ENCODE measurements at places on chromosomes 6 and 20. TPM values are rescaled to one million over a fixed set of nuclear protein-coding genes. Genes with fewer than 3 reads are reported as not detected.

- H3K4me1 ChIP-seq: peaks cover 5% of the 10 kb centered on the region
- DNase-seq: no peak
- no peak overlapping the region for H3K4me3 ChIP-seq
- no peak overlapping the region for H3K27ac ChIP-seq
- H3K27me3 ChIP-seq: no peaks in the 10 kb centered on the region
Measured at GRCh38 chr6:163398815-163399214, 15.7 kb upstream of the QKI start.

DNA sequence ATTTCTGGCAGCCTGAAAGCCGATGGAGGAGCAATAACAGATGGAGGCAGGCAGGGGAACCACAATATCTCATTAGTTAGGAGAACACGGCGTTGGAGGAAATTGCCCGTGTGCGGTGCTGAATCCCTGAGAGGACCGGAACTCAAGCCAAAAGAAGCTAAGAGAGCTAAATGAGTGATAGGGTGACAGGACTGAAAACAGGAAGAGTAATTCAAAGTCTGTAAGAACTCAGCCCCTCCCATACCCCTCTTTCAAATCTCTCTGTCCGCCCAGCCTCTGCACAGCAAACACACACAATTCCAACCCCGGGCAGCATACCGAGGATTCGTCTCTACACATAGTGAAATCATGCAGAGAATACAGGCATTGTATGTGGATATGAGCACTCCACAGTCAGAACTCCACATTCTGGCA lies 2.6 kb upstream of the IPCEF1 start:
- H3K27me3 ChIP-seq: no peaks in the 10 kb centered on the region
- no peaks in the 10 kb centered on the region for H3K36me3 ChIP-seq
- no peak for DNase-seq
- H3K4me1 ChIP-seq: peaks cover 3% of the 10 kb centered on the region

DNA sequence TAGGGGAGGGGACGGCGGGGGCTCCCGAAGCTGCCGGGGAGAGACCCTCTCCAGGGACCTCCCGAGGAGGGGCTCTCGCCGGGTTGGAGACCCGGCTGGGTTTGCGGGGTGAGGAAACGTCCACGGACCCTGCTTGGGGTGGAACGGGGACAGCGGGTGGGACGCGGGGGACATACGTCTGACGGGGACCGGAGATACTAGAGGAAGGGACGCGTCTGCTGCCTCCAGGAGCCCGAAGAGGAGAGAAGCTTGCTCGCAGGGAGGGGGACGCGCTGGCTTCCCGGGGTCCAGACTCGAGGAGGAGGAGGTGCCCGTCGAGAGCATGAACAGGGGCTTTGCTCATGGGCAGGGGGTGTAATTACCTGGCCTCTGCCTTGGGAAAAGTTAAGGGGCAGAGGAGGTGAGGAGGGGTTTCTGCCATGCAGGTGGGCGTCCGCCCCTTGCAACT lies 593 bp downstream of the DNMT3B start:
- H3K36me3 ChIP-seq: no peaks in the 10 kb centered on the region
- peaks cover 14% of the 10 kb centered on the region for H3K4me1 ChIP-seq
- H3K4me3 ChIP-seq: peak overlapping the region; percentile 72
- H3K27ac ChIP-seq: peak overlapping the region; percentile 26
- no peak for DNase-seq
- no peaks in the 10 kb centered on the region for H3K27me3 ChIP-seq

DNA sequence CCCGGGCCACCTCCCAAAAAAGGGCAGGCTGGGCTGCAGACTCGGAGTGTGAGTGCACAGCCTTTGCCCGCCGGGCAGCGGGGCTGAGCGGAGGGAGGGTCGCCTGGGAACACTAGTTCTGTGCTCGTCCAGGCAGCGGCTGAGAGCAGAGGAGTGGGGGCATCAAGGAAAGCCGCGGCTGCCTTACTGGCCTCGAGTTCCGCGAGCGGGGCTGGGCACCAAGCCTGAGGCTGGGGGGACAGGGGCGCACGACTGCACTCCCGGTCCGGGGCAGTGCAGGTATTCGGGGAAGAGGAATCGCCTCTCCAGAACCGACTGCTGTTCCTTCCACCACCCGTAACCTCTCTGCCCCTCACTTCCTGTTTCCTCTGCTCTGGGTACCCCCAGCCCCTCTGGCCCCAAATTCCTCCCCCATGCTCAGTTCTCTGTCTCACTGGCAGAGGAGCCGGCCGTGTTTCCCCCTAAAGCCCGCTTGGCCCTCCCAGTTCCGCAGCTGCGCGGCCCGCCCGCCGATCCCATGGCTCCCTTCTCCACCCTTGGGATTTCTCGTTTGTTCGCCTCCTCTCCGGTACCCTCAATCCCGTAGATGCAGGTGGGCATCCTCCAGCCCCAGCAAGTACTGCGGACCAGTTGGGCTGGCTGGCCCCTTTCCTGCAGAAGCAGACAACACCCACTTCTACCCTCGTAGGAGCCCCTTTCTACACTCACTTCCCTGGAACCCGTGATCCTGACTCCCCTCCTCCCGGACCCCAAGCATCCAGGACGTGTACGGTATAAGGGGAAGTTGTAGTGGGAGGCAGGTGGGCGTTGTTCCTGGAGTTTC lies 5.1 kb downstream of the RING1 start:
- peaks cover 39% of the 10 kb centered on the region for H3K4me1 ChIP-seq
- H3K36me3 ChIP-seq: no peaks in the 10 kb centered on the region
- H3K27ac ChIP-seq: peak overlapping the region; percentile 39
- no peak for DNase-seq
- peaks cover 14% of the 10 kb centered on the region for H3K27me3 ChIP-seq
- peak overlapping the region; percentile 39 for H3K4me3 ChIP-seq

DNA sequence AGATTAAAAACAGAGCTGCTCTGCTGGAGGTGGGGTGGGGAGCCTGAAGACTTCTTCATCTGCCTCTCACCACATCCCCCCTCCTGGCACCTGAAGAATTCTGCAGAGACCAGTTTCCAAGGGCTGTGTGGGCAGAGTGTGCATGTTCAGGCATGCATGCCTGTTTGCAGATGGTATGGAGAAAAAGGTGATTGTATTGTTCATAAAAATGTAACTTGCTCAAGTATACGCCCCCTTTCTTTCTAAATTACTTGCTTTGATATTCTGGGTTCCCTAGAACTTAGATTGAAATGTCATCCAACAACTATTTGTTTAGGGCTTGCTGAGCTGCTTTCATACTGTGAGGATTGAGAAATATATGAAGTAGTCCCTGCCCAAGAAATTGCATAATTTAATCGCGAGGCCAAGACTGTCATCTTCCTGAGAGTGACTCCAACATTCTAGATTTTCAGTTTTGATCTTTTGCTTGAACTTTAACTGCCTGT lies 83.6 kb downstream of the LCA5 start:
- DNase-seq: no peak
- H3K27me3 ChIP-seq: no peaks in the 10 kb centered on the region
- peaks cover 6% of the 10 kb centered on the region for H3K4me1 ChIP-seq
- H3K27ac ChIP-seq: peak overlapping the region; percentile 67

ANKRD66 gene
- total RNA-seq: not detected

DNA sequence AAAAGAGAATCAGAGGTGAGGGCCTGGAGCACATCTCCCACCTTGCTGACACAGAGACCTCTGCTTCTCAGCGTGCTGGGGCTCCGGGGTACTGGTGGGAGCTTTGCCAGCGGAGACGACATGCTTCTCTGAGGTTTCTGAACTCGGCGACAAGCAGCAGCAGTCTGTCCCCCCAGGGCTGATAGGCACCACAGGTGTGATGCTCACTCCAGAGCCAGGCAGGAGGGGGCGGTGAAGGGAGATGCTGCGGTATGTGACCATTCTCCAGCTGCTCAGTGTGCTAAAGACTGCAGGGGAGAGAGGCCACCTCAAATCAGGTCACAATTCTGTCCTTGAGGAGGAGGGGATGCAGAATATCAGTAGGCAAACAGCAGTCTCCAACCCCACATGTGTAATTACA lies 219.9 kb downstream of the ALDH8A1 start:
- H3K27me3 ChIP-seq: no peaks in the 10 kb centered on the region
- peaks cover 6% of the 10 kb centered on the region for H3K4me1 ChIP-seq
- no peak for DNase-seq
- H3K4me3 ChIP-seq: no peak overlapping the region

DNA sequence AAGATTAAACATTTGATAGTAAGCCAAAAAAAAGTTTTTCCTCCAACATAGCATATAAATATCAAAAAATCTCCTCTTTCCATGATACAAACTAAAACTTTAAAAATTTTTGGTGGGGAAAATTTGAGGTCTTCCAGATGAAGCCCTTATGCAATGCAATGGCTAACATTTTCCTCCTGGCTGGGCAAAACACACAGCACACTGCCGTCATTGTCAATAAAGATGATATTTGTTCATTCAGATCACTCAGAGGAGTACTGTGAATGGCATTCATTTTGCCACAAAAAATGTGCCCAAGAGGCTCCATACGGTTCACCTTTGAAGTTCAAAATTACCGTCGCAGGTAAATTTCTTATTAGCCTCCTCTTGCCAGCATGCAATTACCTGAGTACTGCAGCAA lies 33.9 kb upstream of the FBXO9 start:
- H3K4me1 ChIP-seq: peaks cover 25% of the 10 kb centered on the region
- peaks cover 10% of the 10 kb centered on the region for H3K36me3 ChIP-seq
- no peak overlapping the region for H3K4me3 ChIP-seq

DNA sequence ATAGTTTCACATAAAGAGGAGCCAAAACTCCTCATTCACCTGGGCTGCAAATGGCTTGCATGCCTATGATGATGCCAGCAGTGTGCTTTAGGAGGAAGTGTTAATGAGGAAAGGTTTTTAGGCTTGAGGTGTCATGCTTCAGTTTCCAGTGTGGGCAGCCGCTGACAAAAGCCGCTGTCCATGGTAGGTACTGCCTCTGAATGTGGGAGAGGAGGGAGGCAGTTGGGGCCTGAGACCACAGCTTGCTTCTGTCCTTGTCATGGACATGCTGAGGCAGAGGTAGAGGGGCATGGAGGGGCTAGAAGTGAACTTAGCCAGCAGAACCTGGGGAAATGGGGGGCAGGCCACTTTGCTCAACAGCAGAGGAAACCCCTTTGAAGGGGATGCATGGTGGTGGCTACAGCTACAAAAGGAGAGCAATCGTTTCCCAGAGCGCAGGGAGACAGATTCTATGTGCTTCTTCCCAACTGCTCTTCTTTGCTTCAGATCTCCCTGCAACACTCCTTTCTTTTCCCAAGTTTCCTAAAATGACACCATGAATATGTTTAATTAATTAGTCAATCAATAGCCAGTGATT lies 372.1 kb upstream of the CNR1 start:
- H3K4me3 ChIP-seq: no peak overlapping the region
- H3K27ac ChIP-seq: no peak overlapping the region
- DNase-seq: no peak
- no peaks in the 10 kb centered on the region for H3K4me1 ChIP-seq
- H3K36me3 ChIP-seq: no peaks in the 10 kb centered on the region
- H3K27me3 ChIP-seq: peaks cover 5% of the 10 kb centered on the region

DNA sequence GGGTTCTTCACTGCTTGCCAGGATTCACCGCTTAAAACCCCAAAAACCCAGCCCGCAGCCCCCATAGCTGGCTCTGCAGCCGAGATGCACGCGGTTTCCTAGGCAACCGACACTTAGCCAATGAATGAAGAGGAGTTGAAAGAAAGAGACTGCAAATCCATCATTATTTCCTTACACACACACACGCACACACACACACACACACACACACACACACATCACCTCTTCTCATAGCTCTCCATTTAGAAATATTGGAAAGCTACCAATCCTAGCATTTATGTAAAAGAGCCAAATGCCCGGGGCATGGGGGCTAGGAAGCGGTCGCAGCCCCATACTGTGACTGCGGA lies 3.4 kb upstream of the TUBB2B start:
- H3K4me1 ChIP-seq: peaks cover 36% of the 10 kb centered on the region
- H3K27me3 ChIP-seq: peaks cover 55% of the 10 kb centered on the region
- H3K36me3 ChIP-seq: no peaks in the 10 kb centered on the region
- DNase-seq: no peak
- H3K27ac ChIP-seq: peak overlapping the region; percentile 63

- H3K36me3 ChIP-seq: no peaks in the 10 kb centered on the region
- no peak overlapping the region for H3K4me3 ChIP-seq
- no peak for DNase-seq
- peaks cover 3% of the 10 kb centered on the region for H3K4me1 ChIP-seq
Measured at GRCh38 chr6:49911252-49911651, 44.9 kb upstream of the CRISP1 start.

GRCh38 chr20:41051009-41051825 lies 22.6 kb downstream of the TOP1 start:
- no peak overlapping the region for H3K4me3 ChIP-seq
- no peak for DNase-seq
- H3K27ac ChIP-seq: peak overlapping the region; percentile 20
- no peaks in the 10 kb centered on the region for H3K27me3 ChIP-seq
- peaks cover 74% of the 10 kb centered on the region for H3K4me1 ChIP-seq
- no peaks in the 10 kb centered on the region for H3K36me3 ChIP-seq

Data from esophagus squamous epithelium (tissue), 5 donors.